ENCODE measurements at places on chromosomes 3 and 15. TPM values are rescaled to one million over a fixed set of nuclear protein-coding genes. Genes with fewer than 3 reads are reported as not detected.
A peak's percentile ranks its signal among the peaks of the same experiment; 100 is the strongest.

DNA sequence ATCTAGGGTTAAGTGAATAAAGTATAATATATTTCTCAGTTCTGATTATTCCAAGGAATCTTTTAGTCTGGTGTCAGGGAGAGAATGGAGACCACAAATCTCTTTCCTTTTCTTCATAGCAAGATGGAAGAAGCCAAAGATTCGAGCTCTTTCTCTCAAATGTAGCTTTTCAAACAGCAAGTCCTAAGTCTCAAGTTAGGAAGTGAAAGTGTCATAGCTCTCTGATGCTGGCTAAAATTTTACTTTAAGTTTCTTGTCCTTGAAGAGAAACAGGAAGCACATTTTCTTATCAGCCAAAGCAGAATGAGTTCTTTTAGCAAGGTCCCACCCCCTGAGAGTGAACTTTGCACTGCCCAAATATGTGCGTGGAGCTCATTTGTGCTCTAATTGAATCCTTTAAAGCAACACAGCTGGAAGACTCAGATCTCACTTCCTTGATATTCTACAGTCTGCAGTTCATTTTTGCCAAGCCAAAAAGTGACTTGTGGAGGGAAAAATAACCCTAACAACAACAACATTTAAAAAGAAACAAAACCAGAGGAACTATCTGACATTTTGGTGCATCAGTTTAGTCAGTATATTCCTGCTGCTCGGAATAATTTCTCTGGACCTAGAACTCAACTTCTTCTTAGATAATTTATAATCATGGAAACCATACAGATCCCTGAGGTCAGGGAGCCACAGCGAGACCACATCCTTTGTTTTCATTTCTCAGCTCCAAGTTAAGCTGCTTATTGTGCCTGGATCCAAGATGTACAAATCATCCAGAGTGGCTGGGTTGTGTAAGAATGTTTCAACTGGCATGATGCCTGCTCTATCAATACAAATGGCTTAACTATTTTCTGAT, 238.7 kb upstream of the P2RY1 start:
- peak; percentile 42 for DNase-seq

DNA sequence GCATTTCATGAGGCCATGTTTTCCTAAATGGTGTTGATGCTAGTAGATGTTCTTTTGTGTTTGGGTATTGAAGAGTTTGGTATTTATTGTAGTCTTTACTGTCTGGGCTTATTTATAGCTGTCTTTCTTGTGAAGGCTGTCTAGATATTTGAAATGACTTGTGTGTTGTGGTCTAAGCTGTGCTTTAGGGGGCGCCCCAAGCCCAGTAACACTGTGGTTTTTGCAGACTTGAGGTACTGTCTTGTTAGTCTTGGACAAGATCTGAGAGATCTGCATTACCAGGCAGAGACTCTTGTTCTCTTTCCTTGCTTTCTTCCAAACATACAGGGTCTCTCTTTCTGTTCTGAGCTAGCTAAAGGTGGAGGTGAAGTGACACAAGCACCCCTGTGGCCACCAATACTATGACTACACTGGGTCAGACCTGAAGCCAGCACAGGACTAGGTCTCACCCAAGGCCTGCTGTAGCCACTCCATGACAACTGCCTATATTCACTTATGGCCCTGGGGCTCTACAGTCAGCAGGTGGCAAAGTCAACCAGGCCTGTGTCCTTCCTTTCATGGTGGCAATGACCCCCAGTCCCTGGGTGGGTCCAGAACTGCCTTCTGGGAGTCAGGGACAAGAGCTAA, 152.1 kb upstream of the TBC1D5 start:
- DNase-seq: peak; percentile 67

- DNase-seq: no peak
These were observed 86.8 kb downstream of the LIPC start for GRCh38 chr15:58518626-58519025.

- no peak for DNase-seq
These were observed 263.7 kb downstream of the GBE1 start for GRCh38 chr3:81497572-81498251.

DNA sequence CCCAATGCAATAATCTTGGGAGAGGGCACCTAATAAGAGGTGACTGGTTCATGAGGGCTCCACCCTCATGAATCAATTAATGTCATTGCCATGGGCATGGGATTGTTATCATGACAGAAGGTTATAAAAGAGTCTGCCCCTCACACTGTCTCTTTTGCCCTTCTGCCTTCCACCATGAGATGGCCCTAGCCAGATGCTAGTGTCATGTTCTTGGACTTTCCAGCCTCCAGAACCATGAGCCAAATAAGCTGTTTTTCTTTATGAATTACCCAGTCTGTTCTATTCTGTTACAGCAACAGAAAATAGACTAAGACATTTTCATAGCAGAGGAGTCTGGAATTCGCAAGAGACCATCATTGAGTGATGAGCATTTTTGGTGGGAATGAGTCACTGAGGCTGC, 16.0 kb upstream of the RAD18 start:
- DNase-seq: no peak

GRCh38 chr3:11690863-11691766, 47.4 kb upstream of the VGLL4 start:
- no peak for DNase-seq

GRCh38 chr3:97658668-97659285, 105.8 kb upstream of the ARL6 start:
- no peak for DNase-seq

GRCh38 chr3:61919371-61919770, 358.0 kb downstream of the PTPRG start:
- DNase-seq: no peak

GRCh38 chr3:170761103-170761502, 108.9 kb downstream of the RPL22L1 start:
- no peak for DNase-seq

GRCh38 chr15:70289191-70289955, 191.7 kb upstream of the TLE3 start:
- no peak for DNase-seq

DNA sequence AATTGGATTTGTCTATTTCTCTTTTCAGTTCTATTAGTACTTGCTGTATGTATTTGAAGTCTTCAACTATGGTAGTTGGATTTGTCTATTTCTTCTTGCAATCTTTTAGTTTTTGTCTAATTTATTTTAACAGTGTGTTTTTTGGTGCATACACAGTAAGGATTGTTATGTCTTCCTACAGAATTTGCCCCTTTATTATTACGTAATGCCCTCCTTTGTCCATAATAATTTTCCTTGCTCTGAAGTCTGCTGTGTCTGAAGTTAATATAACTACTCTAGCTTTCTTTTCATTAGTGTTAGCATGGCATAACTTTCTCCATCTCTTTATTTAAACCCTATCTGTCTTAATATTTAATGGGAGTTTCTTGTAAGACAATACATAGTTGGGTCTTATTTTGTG, 105.1 kb upstream of the STT3B start:
- DNase-seq: no peak

- no peak for DNase-seq
These were observed 514.6 kb upstream of the MCTP2 start for GRCh38 chr15:93716615-93717231.

GRCh38 chr15:23536659-23537058, 28.8 kb upstream of the MKRN3 start:
- no peak for DNase-seq

DNA sequence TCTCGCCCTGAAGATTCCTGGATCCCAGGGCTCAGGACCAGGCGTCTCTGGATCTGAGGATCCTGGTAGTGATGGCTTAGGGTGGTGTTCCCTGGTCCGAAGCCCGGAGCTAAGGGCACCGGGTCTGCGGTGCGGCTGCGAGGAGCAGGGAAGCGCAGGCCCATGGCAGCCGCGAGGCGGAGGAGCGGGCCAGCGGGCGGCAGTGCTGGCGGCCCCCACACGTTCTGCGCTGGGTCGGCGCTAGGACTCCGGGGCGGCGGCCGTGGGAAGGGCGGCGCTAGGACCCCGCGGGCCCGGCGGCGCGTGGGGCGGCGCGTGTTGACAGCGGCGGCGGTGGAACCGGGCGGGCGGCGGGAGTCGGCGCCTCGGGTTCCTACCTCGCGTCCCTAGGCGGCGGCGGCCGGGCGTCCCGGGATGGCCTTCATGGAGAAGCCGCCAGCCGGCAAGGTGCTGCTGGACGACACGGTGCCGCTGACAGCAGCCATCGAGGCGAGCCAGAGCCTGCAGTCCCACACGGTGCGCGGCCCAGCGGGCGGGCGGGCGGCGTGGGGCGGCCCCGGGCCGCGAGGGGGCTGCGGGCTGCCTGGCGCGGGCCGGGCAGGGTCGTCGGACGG, at the start of gene PXK:
Gene PXK, plus strand, starts transcription at position 318 of the 614 bp plus-strand sequence. Its CDS starts 97 bp downstream, at position 415.
- peak; percentile 87 for DNase-seq

GRCh38 chr3:10320320-10320677, 613 bp downstream of the SEC13 start:
- DNase-seq: no peak

DNA sequence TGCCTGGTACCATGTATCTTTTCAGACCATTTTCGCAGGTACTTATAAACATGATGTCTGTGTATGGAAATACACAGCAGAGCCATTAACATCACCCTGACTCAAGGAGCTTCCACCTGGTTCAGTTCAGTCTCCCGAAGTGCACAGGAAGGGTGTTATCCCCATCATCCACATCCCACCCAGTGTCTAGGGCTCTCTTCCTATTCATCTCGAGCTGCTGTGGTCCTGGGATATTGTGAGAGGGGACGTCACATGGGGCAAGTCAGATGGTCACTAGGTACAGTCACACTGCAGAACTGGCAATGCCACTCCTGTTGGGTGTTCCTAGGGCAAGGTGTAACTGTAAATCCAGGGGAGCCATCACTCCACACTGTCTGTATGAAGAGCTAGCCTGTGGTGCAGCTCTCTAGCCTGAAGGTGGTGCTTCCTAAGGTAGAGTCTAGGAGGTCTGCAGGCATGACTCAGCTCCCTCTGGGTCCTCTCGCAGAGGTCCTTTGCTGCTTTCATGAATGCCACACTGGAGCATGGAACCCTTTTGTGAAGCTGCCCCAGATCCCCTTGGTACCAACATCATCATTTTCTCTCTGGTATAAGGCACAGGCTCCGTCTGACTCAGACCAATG, 13.9 kb downstream of the ISLR2 start:
- DNase-seq: no peak

GRCh38 chr15:88623061-88623460, 1.9 kb downstream of the AEN start:
- no peak for DNase-seq

- DNase-seq: no peak
These were observed 452.0 kb downstream of the GABRG3 start for GRCh38 chr15:27422997-27423396.

- no peak for DNase-seq
These were observed 26.2 kb downstream of the PIAS1 start for GRCh38 chr15:68080334-68080733.

DNA sequence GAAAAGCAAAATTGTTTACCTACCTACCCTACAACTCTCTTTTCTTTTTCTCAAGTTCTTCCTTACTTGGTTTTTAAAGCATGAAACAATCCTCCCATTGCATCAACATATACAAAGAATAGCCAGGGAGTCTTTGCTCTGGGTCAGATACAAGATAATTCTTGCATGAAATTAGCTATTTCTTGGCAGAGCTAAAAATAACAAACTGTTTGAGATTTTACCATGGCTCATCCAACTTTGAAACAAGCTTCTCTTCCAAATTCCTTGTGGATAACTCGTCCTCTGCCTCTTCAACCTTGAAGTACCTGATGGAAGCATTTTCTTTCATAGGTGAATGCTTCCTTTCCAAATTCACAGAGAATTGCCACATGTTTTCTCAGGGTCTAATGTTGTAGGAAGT, 9.2 kb upstream of the CBLB start:
- no peak for DNase-seq

DNA sequence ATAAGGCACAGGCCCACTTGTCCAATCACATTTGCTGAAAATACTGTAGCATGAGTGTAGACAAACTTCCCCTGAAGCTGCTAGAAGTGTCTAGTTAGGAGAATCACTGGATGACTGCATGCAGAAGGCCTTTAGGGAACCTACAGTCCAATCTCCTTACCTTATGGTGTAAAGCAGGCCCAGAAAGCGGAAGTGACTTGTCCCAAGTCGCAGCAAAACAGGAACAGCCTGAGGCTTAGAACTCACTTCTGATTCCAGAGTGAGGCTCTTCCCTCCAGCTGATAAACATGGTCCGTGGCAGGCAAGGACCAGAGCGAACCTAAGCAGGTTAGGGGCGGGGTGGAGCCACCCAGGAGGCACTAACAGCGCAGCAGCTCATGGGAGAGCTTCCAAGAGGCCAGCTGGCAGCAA, 2.5 kb downstream of the GRAMD2A start:
- no peak for DNase-seq

GRCh38 chr15:29078541-29078940, 191.1 kb downstream of the NSMCE3 start:
- DNase-seq: no peak

DNA sequence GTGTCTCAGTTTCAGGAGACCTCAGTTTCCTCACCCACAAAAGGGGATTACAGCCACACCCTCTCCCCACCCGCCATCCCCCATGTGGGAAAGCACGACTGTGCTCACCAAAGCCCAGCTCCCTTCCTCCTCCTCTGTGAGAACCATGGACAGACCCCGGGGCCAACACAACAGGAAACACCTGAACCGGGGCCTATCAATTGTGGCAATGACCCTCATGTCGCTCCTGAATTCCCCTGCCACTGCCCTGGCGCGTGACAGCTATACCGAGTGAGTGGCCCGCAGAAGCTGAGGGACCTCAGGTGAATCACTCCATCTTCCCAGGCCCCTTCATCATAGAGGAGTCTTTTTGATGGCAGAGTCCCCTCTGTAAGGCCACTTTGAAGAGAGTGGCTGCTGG, 28.6 kb downstream of the PLEKHO2 start:
- no peak for DNase-seq

- DNase-seq: no peak
These were observed 57.9 kb upstream of the DLG1 start for GRCh38 chr3:197356275-197356674.

GRCh38 chr3:124986192-124987143, 51.9 kb upstream of the MUC13 start:
- DNase-seq: peak; percentile 56

DNA sequence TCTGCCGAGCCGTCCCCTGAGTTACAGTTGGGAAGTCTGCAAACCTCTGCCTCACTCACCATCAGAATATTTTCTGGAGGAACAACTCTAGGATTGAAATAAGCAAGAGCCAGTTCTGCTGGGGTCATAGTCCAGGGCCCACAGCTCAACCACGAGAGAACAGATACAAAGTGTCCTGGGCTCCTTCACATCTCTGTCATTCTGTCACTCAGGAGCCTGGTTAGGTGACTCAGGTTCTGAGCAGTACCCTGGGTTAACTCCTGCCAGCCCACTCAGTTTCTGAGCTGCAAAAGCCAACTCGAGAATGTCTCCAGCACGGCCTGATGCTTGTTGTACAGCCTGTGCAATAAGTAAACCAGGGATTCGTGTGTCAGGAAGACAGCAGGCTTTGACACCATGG, 155.7 kb downstream of the SLCO3A1 start:
- DNase-seq: no peak

GRCh38 chr15:85578941-85579701, 198.7 kb downstream of the AKAP13 start:
- no peak for DNase-seq

Gene SLC12A1
- not detected for total RNA-seq

Gene P2RY1
- 18.8 TPM for total RNA-seq

Gene LMOD3
- not detected for total RNA-seq

Gene TMCO5A
- total RNA-seq: not detected

Gene C2CD4A
- total RNA-seq: 0.29 TPM

Gene PRTG
- 0.41 TPM for total RNA-seq

Gene CHRNB4
- 0.29 TPM for total RNA-seq

Gene TMEM207
- total RNA-seq: not detected

Gene GPR87
- not detected for total RNA-seq

Gene ARRDC4
- 49.6 TPM for total RNA-seq

Gene KIF7
- total RNA-seq: 9.4 TPM

Gene NEO1
- 166 TPM for total RNA-seq

Gene LRRC2
- 1.8 TPM for total RNA-seq

Gene ATP1B3
- total RNA-seq: 266 TPM

Gene PDZRN3
- total RNA-seq: 18.5 TPM

Gene NAALADL2
- 43.9 TPM for total RNA-seq

Gene STAC
- total RNA-seq: not detected

Gene CILP
- total RNA-seq: 2.7 TPM
